Glutamatergic neuron (in vitro differentiated cells): ENCODE measurements at places on chromosomes 13 and 19. TPM values are rescaled to one million over a fixed set of nuclear protein-coding genes. Genes with fewer than 3 reads are reported as not detected.

GRCh38 chr19:51168564-51169282, 26.6 kb downstream of the SIGLEC7 start:
- DNase-seq, result no peak

- DNase-seq, result no peak
Measured at GRCh38 chr13:85500696-85501256, 298.4 kb downstream of the SLITRK6 start.

DNA sequence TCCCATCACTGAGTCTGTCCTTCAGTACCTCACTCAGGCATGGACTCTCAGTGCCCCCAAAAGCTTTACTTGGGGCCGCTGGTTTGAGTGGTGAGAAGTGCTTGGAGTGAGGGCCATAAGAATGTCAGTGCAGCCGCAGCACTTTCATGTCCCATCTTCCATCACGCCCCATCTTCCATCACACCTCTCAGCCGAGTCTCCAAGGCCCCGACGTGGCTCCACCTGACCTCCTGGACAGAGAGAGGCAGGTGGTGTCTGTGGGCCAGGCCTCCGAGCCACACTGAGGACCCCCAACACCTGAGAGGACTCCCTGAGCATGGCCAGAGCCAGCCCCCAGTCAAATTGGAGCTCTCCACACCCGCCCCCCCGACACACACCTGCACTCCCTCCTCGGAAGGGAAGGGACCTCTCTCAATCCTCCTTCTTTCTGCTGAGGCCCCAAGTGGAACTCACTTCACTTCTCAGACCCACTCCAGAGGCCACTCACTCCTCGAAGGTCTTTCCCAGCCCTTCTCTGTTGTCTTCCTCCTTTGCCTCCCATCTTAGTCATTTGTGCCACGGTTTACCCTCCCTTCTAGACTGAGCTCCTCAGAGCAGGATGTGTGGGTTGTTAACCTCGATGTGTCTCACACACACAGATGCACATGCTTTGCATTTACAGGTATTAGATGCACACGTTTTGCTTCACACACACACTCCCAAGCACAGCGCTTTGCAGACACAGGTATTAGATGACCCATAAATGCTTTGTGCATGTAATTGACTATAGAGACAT, 65.7 kb upstream of the ATP12A start:
- DNase-seq, result no peak

DNA sequence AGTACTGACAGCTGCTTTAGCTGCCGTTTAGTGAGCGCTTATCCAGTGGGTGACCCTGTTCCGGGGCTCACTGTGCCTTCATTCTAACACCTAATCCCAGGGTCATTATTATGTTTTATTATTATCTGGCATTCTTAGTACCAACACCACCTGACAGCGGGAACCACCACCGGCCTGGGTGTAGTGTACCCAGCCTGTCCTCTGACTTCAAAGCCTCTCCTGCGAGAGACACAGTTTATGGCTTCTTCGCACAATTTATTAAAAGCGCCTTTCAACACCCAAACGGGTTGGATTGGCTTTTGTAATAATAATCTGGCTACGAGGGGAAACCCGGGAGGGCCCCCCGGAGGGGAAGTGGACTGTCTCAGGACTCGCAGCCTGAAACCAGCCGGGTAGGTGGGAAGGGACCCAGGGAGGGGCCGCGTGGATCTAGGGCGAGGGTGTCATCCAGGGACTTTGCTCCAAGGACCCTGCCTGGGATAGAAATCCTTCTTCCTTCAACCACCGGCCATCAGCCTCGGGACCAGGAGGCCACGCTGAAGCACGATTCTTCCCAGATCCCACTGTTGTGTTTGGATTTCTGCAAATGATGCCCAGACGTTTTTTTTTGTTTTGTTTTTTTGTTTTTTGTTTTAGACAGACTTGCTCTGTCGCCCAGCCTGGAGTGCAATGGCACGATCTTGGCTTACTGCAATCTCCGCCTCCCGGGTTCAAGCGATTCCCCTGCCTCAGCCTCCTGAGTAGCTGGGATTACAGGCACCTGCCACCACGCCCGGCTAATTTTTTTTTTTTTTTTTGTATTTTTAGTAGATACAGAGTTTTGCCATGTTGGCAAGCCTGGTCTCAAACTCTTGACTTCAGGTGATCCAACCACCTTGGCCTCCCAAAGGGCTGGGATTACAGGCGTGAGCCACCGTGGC, 1.6 kb upstream of the ZBTB7A start:
- no peak for DNase-seq

- DNase-seq, result no peak
Measured at GRCh38 chr13:77497350-77497749, 38.2 kb upstream of the SCEL start.

DNA sequence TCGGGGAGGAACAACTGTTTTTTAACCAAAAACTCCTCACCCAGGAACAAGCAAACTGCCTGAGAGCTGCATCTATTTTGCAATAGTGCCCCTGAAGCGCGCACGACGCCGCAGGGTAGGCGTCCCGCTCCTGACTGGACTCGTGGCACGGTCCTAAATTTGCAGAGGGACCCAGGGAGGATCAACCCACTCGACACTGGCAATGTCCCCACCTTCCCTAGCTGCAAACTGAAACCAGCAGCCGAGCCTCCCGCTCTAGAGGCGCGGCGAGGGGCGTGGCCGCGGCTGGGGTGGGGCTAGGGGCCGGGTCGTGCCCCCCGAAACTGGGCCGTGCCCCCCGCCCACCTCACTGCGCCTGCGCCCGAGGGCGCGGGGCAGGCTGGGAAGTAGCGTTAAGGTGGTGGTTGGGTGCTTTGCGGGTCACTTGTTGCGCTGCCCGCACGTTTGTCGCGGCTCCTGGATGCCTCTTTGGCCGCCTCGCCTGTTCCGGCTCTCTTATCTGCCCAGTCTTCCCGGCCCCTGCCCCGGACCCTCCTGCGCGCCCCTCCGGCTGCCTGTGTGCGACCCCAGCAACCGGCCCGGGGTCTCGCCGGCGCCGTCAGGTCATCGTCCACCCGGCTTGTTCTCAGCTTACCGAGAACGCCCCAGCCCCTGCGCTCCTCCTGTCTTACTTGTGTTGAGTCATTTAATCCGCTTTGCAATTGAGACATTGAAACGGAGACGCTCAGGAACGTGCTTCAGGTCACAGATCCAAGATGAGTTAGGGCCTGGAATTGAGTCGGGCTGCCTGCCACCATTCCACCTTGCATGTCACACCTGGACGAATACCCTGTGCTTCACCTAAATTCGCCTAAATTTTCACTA, 37.9 kb upstream of the LSM14A start:
- DNase-seq, result peak; percentile 80

- DNase-seq, result peak; percentile 35
Measured at GRCh38 chr19:4115050-4115817, 8.7 kb downstream of the MAP2K2 start.

IZUMO2 gene
- total RNA-seq, result not detected
